ENCODE measurements at places on chromosomes 5 and 9.

GRCh38 chr9:81560851-81561732 lies 128.3 kb downstream of the TLE1 start:
- no peak for DNase-seq

- DNase-seq, result no peak
Measured at GRCh38 chr9:68502279-68502678, 38.4 kb downstream of the TMEM252 start.

GRCh38 chr5:113122053-113122452 lies 145.5 kb downstream of the DCP2 start:
- DNase-seq, result no peak

DNA sequence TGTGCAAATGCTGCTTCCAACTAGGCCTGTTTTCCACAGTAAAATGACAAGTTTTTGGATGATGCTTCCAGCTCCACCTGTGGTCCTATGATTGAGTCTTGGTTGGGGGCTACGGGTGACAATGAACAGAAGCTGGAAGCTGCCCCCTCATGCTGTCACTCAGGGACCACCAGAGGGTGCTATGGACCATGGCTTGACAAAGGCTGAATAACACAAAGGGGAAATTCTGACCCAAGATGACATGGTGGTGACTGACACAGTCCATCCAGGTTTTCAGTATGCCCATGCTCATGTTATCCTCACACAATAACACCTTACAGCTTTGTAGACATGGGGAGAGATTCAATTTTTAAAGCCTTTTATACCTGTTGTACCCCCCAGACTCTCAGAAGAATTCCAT lies 23.9 kb upstream of the SAP30L start:
- DNase-seq, result no peak

DNA sequence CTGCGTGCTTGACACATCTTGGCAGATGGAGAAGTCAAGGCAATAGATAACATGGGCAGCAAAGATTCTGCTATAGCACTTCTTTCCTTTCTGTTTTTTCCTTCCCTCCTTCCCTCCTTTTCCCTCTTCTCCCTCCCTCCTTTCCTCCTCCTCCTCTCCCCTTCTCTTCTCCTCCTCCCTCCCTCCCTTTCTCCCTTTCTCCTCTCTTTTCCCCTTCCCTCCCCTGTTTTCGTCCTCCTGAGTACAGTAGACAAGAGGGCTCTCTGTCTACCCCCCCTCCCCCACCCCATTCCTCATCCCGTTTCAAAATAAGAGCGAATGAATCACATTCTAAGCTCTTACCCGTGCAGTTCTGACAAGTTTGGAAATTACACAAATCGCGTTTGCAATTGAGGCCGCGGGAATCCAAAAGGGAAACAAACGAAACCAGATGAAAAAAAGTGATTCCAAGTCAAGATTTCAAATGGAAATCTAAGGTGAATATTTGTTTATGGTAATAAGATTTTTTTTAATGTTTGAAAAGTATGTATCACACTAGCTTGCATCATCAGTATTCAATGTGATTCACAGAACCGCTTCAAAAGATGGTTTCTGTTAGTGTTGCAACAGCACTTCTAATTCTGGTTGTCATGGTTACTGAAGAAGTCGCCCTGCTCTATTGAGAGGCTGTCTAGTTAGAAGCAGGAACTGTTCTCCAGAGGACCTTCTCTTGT lies 1.3 kb downstream of the NIM1K start:
- no peak for DNase-seq

DNA sequence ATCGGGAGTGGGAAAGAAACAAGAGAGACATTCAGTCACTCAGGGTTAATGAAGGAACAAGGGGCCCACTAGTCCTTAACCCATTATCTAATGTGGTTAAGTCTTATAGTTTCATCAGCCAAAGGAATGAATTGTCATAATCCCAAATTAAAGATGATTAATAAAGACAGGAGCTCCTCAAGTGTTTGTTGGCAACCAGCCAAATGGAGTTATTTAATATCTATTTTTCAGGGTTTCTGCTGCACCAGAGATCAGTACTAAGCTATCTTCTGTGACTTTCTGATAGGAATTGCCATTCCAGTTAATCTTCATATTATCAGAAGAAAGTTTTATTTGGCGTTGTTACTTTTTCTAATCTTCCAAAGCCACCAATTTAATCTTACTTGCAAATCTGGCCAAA lies 34.0 kb upstream of the FCHO2 start:
- no peak for DNase-seq

- no peak for DNase-seq
Measured at GRCh38 chr9:133521122-133522072, 3.4 kb downstream of the MYMK start.
